HCT116 (cell line): ENCODE measurements at places on chromosomes 7 and 10.

DNA sequence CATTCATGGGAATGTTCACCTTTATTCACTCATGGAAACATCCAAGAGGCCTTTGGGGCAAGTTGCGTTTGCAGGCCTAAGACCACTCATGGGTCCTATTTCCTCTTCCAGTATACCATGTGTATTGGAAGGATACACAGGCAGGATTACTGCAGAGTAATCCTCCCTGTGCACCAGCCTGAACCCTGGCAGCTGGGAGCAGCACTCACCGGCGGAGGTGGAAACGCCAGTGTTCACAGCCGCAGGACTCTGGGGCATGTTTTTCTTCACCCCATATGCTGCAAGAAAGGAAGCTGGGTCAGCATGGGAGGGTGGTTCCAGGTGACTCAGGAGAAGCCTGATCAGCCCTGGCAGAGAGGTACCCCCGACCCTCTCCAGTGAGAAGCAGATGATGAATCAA, 24.5 kb downstream of the COL17A1 start:
- DNase-seq = no peak

GRCh38 chr7:47336472-47337425, 245.2 kb downstream of the TNS3 start:
- DNase-seq = no peak

DNA sequence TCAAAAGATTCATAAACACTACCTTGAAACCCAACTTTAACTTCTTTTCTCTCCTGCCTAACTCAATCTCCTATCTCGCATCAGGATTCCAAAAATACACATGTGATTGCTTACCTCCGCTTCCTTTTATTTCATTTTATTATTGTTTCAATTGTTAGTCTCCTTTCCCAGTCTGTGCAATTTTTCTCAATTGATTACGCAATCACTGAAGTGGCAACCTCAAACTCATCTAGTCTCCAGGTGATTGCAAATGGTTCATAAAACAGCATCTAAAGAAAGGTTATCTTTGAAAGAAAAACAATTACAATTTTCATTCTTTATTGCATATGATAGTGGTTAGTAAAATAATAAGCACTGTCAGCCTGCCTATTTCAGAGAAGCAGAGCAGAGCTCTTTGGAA, 45.6 kb downstream of the CHRM2 start:
- no peak for DNase-seq

DNA sequence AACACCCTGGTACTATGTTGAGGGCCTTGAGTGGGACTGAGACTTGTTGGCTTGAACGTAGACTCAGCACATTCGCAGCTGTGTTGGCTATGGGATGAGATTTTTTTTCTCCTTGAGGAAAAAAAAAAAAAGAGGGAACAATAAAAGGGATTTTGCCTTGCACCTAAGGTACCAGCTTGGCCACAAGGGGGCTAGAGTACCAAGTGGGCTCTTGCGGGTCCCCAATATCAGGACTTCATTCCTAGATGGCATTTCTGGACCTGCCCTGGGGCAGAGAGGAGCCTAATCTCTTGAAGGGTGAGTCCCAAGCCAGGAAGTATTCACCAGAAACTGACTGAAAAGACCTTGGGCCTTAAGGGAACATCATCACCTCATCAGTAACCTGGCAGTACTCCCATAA, 1083.6 kb upstream of the PHF14 start:
- no peak for DNase-seq

GRCh38 chr10:122348512-122348911, 26.0 kb upstream of the PLEKHA1 start:
- DNase-seq = no peak

- no peak for DNase-seq
Observed at GRCh38 chr7:32516551-32517100, 21.3 kb downstream of the AVL9 start.

DNA sequence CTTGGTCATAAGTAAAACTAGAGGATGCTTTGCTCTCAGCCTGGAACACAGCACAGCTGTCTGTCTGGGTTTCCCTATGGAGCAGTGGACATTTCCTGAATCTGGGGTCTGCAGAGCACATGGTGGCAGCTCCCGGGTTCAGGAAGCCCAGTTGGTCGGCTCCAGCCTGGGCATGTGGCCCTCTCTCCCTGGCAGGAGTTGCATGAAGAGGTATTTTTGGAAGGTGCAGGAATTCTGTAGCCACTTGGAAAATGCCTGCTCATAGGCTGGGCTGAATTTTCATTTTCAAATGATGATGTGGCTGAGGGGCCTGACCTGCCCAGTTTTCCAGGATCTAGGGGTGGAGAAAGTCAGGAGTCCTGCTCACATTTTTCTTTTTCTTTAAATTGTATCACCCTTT, 6.7 kb upstream of the TPST1 start:
- DNase-seq = no peak

GRCh38 chr10:49571388-49571787, 32.5 kb upstream of the ERCC6 start:
- no peak for DNase-seq

DNA sequence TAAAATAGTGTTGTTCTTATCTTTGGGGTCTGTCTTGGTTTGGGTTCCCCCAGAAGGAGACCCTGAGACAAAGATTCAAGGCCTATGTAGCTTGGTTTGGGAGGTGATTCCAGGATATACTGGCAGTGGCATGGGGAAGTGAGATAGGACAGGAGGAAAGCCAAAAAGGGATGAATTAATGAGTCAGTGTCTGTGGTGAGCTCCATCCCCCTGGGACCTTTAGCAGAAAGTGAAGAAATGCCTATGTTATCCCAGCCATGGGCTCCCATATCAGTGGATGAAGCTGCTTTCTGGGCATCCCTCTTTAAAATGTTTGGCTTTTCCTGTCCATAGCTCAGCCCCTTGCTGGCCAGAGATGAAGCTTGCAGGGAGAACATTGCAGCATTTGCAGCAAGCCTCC, 217.0 kb upstream of the CTBP2 start:
- DNase-seq = no peak

DNA sequence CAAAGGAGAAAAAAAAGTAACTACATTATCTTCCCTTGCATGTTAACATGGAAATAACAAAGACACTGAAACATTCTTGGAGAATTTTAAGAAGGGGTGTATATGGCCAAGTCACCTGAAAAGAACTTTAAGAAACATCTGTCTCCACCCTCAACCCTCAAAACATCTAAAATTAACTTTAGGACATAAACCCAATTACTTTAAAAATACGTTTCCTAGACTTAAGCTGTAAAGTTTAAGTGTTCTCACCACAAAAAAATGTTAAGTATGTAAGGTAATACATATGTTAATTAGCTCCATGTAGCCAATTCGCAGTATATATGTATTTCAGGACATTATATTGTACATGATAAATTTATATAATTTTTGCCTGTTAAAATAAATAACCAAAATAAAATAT, 71.1 kb upstream of the GLCCI1 start:
- no peak for DNase-seq

GRCh38 chr7:141844256-141844655, 3.0 kb upstream of the PRSS37 start:
- no peak for DNase-seq

GRCh38 chr10:48607356-48608278, 2.7 kb upstream of the ARHGAP22 start:
- no peak for DNase-seq

GRCh38 chr10:60008816-60009215, 102.5 kb upstream of the CCDC6 start:
- DNase-seq = no peak

DNA sequence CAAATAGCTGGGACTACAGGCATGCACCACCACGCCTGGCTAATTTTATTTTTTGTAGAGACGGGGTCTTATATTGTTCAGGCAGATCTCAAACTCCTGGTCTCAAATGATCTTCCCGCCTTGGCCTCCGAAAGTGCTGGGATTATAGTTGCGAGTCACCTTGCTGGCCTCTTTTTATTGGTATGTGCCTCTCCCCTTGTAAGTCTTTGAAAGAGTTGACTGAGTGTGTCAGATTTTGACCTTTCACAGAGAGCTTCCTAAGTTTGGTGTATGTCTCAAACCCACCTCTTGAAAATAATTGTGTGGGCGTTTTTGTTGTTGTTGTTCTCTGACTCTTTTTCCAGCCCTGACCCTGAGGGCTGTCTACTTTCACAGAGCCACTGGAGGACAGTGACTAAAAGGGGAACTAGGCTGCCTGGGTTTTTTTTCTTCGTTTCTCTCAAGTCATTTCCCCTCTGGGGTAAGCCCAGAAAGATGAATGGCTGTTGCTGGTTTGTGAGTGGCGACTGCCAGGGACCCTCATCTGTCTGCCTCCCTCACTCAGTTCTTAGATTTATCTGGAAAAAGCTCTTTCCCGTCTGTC, 262.8 kb downstream of the ZEB1 start:
- DNase-seq = peak; percentile 10

DNA sequence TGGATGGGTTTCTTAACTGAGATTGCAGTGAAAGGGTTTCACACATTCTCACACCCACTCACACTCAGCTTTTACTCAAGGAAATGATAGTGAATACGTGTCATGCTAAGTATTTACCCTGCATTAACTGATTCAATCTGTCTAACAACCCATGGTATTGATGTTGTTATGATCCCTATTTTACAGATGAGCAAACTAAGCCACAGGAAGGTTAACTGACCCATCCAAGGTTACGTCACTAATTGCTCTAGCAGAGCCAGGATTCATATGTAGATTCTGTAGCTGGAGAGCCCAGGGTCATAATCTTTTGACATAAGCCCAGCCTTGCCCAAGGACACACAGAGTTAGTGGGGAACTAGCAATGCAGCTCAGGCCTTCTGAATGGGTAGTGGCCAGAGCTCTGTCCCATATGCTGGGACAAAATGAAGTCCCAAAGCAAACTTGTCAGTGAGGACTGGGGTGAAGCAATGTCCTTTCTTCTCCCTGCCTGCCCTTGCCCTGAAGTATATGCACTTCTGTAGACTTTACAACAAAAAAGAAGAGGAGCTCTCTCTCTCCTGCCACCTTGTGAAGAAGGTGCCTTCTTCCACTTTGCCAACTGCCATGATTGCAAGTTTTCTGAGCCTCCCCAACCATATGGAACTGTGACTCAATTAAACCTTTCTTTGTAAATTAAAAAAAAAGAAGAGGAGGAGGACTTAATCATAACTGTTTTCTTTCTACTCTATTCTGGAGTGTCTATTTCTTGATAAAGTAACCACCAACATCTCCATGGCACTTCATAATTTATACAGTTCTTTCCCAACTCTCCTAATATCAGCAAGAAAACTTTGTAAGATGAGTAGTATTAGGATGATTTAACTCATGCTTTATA, 4.9 kb upstream of the CYP3A7 start:
- no peak for DNase-seq

- DNase-seq = no peak
Observed at GRCh38 chr7:25895792-25896171, 256.2 kb upstream of the NFE2L3 start.

- peak; percentile 29 for DNase-seq
Observed at GRCh38 chr10:102642736-102643335, 1.4 kb upstream of the TRIM8 start.

- DNase-seq = no peak
Observed at GRCh38 chr10:128686630-128687278, 560.5 kb upstream of the MKI67 start.

GRCh38 chr10:31320550-31321211, 1.7 kb downstream of the ZEB1 start:
- DNase-seq = no peak

DNA sequence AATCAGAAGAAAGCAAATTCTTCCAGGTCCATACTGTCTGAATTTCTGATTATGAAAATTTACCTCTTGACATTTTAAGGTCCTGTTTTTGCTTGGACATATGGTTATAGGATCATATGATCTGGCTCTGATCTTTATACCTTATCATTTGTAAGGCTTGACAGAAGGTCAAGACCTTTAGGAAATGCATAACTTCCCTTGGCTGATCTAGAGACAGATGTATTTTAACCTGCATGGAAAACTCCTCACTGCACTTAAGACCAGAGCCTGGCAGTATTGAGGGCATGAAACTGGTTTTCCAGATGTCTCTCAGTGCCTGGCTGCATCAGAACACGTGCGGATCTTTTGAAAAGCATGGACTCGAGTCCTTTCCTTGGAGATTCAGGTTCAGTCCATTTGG, 55.9 kb downstream of the TRRAP start:
- DNase-seq = no peak

DNA sequence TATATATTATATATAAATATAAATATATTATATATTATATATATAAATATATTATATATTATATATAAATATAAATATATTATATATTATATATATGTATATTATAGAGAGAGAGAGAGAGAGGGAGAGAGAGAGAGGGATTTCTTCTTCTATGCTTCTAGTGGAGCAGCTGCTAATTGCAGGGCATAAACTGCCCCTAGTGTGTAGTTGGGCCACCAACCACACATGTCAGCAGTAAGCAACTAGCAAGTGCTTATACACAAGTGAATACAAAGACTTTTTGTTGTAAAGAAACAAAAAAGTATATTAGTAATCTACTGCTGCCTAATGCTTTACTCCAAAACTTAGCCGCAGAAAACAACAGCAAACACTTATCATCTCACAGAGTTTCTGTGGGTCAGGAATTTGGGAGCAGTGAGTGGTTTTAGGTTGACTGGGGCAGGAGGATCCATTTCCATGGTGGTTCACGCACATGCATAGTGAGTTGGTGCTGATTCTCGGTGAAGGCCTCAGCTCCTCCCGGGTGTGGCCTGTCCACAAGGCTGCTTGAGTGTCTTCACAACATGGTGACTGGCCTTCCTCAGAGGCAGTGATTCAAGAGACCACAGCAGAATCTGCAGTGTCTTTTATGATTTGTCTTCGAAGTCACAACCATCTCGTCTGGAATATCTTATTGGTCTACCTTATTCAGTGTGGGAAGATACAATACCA, 25.5 kb upstream of the BAG3 start:
- DNase-seq = no peak

GRCh38 chr10:95716466-95716865, 22.7 kb upstream of the TCTN3 start:
- no peak for DNase-seq

- no peak for DNase-seq
Observed at GRCh38 chr10:13890233-13891127, 303.7 kb downstream of the PRPF18 start.

DNA sequence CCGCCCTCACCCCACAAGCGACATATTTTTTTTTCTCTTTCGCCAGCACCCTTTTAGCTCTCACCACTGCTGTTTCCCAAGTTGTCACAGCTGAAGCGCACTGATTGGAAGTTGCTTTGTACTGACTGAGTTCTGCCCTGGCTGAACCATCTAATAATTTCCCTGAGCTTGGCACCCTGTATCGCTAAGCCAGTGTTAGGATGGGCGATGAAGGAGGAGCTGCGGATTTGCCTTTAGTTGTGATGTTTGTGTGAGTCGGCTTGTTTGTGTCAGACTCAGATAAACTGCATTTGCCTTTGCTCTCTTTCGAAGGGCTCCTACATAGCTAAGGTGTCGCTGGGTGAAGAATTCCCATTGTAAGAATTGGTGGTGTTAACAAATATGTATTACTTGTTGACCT, 1.3 kb upstream of the ATXN7L1 start:
- DNase-seq = no peak

GRCh38 chr7:108034586-108034985, 31.6 kb upstream of the LAMB1 start:
- DNase-seq = no peak

DNA sequence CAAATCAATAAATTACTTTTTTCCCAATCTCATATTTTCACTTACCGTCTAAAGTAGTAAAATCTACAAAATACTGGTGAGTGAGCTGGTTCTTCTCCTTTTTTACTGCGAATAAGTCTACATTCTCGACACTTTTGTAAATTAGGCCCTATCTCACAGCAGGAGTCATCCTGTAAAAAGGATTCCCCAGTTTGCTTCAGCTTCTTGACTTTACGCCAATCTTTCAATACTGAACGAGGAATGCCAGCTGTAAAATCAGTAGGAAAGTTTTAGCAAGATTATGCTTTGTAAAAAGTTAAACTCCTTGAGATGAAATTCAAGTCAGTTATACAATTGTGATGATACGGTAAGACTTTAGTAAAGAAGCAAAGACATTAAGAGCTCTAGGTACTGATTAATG, 67.3 kb downstream of the NRBF2 start:
- no peak for DNase-seq
